ENCODE measurements at places on chromosomes 3 and 15.

- no peak for DNase-seq
These were observed 113.7 kb downstream of the MYO5A start for GRCh38 chr15:52414936-52415335.

DNA sequence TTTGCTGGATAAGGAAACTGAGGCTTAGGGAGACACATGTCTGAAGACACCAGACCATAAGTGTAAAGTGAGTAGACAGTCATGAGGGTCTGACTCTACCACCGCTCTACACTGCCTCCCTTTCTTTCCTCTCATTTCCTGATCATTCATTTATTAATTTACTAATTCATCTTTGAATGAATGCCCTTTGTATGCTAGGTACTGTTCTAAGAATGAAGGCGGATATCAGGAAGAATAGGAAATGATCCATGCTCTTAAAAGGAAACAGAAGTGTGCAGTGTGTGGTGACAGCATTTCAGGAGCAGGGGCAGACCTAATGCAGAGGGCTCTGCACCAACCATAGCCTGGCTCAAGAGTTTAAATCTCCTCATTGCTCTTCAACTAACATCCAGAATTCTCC, 31.8 kb upstream of the PSMD6 start:
- DNase-seq, result no peak

- no peak for DNase-seq
These were observed 153.7 kb upstream of the GAP43 start for GRCh38 chr3:115469649-115470048.

DNA sequence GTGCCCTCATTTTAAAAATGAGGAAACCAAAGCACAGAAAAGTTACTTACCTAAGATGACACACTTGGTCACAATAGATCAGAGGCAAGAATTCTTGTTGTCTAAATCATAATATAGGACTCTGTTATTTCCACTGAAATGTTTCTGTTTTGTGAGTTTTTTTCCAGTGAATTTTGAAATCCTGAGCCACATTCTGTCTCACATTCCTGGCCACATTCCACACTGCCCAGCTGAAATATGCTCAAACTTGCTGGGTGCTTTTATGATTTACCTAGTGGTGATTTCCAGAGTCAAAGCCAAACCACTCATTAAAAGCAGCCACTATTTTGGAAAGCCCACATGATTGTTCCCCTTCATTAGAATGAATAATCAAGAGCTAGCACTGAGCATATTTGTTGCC, 82.3 kb upstream of the NPHP3 start:
- no peak for DNase-seq

DNA sequence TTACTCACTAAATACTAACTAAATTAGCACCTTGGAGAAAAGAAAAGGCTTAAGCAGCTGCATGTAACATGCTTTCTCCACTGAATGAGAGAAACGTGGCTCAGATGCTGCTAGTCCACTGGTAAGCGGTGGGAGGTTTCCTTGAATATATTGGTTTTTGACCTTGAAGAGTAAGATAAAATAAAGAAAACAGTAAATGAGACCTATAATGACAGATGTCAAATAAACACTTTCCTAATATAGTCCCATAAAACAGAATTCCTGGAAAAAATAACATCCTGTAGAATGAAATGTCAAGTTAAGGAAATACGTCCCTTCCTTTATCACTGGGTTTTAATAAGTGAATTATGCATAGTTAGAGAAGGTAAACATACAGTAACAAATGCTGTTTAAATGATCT, 215.0 kb downstream of the DPH6 start:
- DNase-seq, result no peak

- no peak for DNase-seq
These were observed 661.2 kb upstream of the NR2F2 start for GRCh38 chr15:95669146-95669922.

DNA sequence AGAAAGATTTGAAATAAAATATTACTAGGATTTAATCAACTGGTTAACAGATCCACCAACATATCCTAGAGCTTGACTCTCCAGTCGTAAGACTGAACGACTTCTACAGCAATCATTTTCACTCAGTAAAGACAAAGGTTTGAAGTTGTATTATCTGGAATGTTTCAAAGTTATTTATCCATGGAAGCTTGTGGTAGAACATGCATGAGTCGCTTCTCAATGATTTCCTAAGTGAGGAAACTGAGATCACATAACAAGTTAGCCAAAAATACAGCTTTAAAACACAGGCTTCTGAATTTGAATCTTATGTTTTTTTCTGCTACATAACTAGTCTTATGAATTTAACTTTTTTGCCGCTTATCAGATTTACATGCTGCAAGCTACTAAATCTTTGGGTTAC, 241.8 kb downstream of the FOXP1 start:
- DNase-seq, result no peak

DNA sequence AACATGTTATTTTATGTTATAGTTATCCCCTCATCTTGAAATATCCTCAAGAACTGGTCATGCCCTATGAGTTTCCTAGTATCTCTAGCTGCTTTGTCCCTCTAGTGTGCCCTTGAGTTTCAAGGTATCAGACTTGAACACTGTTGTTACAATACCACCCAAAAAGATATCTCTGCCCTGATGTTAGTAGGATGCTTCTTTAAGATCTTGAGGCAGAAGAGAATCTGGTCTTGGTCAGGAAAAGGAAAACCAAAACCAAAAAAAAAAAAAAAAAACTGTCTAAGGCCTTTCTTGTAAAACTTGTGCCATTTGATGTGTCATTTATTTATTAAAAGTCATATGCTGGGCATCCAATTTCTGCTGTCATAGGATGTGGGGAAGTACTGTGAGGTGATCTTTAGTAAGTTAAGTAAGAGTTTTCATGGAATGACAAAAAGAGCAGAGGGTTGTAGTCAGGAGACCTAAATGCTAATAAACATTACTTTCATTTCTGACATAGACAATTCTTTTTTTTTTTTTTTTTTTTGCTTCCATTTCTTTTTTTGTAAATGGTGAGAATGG, 229.7 kb downstream of the NECTIN3 start:
- DNase-seq, result no peak
